Fibroblast of skin of right biceps (primary cell): ENCODE measurements at places on chromosomes 12 and 14.

- DNase-seq = no peak
These were observed 12.3 kb upstream of the APOF start for GRCh38 chr12:56374726-56375597.

DNA sequence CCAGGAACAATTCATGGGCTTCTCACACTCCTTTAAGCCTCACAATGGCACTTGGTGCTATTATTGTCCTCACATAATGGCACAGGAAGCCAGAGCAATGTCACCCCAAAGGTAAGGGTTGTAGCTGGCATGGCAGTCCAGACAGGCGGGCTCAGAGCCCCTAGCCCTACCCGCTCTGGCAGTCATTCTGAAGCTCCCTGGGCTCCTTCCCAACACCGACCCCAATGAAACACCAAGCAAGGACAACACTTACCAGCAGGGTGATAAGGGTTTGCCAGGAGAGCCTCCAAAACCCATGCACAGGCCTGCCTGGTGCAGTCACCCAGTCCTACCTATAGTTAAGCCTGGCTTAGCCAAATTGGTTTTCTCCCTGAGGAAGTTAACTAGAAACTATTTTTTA, 30.8 kb downstream of the MAX start:
- DNase-seq = no peak

- no peak for DNase-seq
These were observed 79.3 kb downstream of the DIP2B start for GRCh38 chr12:50584135-50584534.

DNA sequence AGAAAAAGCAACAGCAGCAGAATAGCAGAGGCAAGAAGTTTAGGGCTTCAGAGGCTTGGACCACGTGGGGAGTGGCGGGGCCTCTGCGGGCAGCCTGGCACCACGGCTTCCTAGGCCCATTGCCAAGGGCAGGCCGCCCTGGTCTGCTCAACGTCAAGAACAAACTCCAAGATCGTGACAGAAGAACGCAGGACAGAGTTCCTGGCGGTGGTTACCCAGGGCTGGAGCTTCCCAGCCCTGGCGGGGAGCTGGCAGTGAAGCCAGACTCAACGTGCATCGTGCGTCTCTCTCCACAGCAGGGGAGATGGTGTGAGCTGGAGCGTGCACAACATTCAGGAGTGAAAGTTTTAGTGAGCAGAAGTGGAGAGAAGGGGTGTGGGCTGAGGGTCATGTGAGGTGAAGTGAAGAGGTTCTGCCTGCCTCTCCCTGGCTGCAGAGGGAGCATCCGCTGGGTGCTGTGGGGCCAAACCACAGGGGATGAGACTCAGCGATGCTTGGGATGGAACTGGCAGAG, 13.9 kb upstream of the CACNA2D4 start:
- no peak for DNase-seq

DNA sequence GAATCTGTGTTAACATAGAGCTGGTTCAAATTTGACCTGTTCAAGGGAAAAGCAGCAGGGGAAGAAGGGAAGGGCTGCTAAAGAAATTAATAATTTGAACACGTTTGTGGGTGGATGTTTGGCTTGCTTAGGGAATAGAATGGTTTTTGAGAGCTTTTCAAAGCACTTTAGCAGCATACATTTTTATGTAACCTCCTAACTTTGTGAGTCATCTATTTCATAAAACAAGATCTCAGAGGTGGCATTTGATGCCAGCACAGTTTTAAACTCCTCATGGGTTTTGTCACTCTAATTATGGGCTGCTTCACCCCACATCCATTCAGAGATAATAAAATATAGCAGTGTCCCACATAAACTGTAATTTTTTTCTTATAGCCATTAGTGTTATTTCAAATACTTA, 143.8 kb downstream of the ACSS3 start:
- no peak for DNase-seq

DNA sequence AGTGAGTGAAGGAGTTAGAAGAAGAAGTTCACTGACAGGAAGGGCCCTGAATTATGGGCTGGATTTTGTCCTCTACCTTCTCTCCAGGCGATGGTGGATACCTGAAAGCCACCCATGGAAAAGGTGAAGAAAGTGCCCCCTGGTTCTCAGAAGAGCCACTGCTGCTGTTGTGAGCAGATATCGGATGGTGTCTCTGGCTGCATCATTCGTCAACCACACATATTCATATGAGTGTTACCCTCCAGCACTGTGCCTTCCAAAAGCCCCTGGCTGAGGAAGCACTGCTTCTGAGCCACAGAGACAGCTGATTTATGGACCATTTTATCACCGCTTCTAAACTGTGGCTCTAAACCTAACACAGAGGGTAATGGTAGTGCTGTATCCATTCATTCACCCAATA, 2.0 kb upstream of the ACTN1 start:
- DNase-seq = no peak

DNA sequence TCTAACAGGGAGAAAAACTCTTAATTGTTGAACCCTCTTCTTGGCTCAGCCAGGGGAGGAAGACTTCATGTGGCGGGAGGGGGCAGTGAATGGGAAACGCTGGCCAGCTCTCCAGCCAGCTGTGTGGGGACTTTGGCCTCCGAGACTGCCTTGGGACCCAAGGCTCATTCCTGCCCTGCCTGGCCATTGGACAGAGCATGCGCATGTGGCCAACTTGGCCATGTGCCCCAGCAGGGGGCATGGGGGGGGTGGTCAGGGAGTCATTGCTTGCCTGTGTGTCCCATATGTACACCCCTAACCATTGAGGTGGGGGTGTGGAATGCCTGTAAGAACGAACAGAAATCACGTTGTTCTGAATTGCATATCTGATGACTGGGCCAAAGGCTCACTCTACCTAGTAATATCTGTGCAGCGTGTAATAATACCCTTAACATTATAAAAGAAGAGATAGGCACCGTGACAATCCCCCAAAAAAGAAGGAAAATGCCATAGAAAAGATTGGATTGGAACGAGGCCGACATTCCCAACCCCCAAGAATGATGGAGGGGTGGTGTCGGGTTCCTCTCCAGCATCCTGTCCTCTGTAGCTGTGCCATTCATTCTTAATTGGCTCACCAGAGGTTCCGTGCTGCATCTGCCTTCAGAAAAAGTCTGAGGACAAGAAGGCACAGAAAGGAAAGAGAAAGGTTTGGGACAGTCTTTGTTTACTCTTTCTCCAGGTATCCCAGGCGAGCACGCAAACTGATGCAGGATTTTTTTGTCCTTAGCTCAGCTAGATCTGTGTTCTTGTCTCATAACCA, 3.5 kb upstream of the FAR2 start:
- no peak for DNase-seq

- DNase-seq = peak; percentile 72
These were observed 378.4 kb downstream of the CCDC91 start for GRCh38 chr12:28568704-28569103.

GRCh38 chr12:94202245-94203180, 54.1 kb downstream of the PLXNC1 start:
- no peak for DNase-seq

DNA sequence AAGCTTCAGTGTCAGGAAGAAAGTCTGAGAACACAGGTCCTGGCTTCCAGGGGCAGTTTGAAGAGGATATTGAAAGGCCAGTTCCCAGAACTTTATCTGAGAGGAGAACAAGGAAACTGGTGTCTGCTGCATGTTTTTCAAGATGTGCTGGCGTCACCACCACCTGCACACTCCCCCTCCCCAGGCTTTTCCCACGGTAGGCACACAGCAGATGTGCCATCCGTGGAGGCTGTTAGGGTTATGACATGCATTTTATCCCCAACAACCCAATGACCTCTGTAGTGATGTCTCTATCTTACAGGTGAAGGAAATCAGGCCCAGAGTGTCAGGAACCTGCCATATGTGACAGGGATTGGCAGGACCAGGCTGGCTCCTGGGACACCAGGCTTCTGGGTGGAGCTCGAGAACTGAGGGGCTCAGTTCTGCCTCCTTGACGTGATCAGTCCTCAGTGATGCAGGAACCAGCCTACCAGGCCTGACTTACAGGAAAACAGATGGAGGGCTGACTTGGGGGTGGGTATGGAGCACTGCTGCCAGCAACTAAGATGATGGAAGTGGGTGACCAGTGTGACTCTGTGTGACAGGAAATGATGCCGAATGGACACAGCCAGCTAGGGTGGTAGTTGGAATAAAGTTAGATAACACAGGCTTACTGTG, 16.8 kb downstream of the SLC25A47 start:
- DNase-seq = no peak

GRCh38 chr12:80157645-80158044, 58.3 kb downstream of the OTOGL start:
- peak; percentile 59 for DNase-seq

DNA sequence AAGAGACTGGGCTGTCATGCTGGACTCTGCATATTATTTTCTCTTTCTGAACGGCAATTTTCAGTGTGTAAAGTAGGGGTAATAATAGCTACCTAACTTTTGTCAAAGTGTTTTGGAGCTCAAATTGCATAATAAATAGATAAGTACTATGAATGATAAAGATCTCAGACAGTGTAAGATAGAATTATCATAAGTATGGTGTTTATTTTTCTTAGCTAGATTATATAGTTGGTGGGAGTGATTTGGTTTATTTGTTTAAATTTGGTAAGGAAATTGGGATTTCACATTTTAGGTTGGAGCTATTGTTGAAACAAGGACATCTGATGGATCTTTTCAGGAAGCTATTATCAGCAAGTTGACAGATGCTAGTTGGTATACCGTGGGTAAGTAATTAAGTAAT, 7.4 kb downstream of the ARID4A start:
- DNase-seq = no peak

DNA sequence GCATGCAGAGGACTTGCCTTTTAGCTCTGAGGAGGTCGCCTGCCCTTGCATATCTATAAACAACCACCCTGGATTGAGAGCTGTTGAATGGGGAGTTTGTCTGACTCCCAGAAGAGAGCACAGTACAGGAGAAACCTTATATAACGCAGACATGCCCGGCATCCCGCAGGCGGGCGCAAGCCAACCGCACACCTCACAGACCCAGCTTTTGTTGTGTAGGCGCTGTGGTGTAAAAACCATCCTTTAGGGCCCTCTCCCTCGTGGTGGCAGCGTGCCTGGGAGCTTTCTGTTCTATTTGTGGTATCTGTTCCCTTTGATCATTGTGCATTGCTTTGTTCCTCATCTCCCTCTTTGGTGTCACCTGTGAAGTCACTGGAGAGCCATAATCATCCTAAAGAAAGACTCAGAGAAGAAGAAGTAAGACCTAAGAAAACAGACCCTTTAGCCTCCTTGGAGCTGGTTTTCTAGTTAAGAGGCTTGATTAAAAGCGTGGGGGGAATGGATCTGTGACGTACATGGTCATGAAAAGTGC, 77.7 kb downstream of the ETV6 start:
- no peak for DNase-seq

DNA sequence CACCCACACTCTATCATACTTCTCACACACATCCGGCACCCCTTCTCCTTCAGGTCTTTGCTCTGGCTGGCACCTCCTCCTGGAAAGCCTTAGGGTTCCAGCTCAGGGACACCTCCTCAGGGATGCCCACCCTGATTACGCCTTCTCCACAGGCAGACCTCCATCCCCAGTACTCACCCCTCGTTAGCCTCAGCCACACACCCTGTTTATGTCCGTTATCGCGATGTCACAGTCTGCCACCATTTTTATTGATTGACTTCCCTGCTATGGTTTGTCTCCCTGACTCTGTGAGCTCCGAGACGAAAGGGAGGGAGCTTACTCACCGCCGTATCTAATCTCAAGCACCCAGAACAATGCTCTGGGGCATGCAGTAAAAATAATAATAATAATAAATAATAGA, 191.7 kb upstream of the LHX5 start:
- no peak for DNase-seq

- peak; percentile 19 for DNase-seq
These were observed 31.7 kb downstream of the ANO4 start for GRCh38 chr12:100826323-100826722.

DNA sequence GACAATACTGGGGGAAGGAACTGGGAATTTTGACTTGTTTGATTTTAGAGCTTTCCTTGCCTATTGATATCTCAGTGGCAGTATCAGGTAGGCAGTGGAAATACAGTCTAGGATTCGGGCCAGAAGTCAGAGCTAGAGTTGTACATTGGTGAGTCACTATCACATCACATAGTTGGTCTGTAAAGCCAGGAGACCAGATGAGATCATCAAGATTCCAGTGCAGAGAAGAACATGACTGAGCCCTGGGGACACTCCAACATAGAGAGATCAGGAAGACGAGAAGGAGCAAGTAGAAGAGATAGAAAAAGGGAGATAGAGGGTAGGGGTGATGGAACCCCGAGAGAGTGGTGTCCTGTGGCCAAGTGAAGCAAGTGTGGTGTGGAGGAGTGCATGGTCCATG, 46.6 kb upstream of the NR1H4 start:
- peak; percentile 54 for DNase-seq

- peak; percentile 53 for DNase-seq
These were observed 10.2 kb downstream of the CD69 start for GRCh38 chr12:9750276-9751203.

DNA sequence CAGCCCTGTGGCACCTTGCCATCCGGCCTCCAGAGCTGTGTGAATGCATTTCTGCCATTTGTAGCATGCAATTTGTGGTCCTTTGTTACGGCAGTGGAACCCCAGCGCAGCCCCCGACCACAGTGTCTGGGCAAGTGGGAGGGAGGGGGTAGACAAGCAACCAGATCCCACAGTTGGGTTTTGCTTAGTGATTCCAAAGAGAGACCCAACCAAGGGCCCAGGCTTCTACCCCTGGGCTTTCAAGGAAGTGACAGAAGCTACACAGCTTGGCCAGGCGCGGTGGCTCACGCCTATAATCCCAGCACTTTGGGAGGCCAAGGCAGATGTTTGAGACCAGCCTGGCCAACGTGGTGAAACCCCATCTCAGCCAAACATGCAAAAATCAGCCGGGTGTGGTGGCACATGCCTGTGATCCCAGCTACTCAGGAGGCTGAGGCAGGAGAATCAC, 17.8 kb downstream of the ZBTB42 start:
- no peak for DNase-seq

DNA sequence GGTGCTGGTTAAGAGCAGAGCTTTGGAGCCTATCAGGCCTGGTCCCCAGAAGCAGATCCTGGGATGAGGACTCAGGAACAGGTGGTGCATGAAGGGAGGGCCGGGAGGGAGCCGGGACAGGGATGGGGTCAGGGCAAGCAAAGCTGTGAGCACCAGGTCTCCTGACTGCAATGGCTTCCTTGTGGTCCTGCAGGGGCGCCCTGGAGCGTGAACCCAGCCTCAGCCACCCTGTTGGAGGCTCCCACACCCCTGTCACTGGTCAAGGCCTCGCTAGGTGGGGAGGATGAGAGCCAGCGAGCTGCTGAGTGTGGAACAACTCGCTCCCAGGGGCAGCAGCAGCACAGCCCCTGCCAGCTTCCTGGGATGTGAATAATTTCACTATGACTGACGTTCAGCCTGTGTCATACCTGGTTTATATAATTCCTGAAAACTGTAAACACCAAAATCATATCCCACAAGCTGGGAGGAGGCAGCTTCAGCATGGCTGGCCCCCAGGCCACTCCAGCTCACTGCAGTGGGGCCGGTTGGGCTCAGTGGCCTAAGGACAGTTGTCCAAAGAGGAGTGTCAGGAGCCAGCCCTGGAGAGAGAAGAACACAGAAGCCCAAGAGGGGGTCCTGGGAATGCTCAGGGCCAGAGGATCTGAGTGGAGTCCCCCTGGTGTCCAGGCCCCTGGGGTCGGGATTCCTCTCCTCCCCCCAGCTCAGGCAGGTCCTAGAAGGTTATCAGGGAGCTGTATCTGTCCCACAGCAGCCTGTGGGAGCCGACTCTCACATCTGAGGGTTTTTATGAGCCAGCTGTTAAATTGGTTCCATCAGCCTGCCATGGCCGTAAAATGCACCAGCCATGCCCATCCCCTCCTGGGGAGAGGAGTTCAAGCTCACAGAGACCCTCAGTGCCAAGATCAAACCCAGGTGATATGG, 272.9 kb downstream of the ADGRD1 start:
- no peak for DNase-seq
